A673 (cell line): ENCODE measurements at places on chromosomes 3 and 15. TPM values are rescaled to one million over a fixed set of nuclear protein-coding genes. Genes with fewer than 3 reads are reported as not detected.

DNA sequence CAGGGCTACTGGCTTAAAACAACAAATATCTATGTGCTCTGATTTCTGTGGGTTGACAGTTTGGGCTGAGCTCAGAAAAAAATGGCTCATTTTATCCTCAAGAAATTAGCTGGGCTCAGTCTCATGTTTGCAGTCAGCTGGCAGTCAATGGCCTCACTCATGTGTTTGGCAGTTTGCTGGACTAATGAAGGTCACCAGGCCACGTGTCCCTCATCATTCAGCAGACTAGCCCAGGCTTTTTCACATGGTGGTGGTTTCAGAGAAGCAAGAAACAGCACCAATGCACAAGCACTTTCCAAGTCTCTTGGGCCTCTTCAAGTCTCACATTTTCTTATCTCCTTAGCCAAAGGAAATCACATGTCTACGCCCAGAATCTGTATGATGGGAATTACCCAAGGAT lies 478.3 kb upstream of the PPP2R3A start:
- H3K27me3 ChIP-seq: peaks cover 9% of the 10 kb centered on the region
- no peaks in the 10 kb centered on the region for H3K4me1 ChIP-seq
- no peak overlapping the region for H3K4me3 ChIP-seq
- H3K27ac ChIP-seq: no peak overlapping the region

GRCh38 chr3:123198372-123198771 lies 3.4 kb upstream of the SEC22A start:
- H3K4me3 ChIP-seq: no peak overlapping the region
- peaks cover 7% of the 10 kb centered on the region for H3K4me1 ChIP-seq
- H3K27me3 ChIP-seq: no peaks in the 10 kb centered on the region
- no peak for DNase-seq
- H3K27ac ChIP-seq: no peak overlapping the region
- no peaks in the 10 kb centered on the region for H3K36me3 ChIP-seq

GRCh38 chr3:126445506-126445905 lies 30.2 kb downstream of the ZXDC start:
- DNase-seq: no peak
- H3K4me3 ChIP-seq: no peak overlapping the region
- H3K27me3 ChIP-seq: no peaks in the 10 kb centered on the region
- no peak overlapping the region for H3K27ac ChIP-seq

DNA sequence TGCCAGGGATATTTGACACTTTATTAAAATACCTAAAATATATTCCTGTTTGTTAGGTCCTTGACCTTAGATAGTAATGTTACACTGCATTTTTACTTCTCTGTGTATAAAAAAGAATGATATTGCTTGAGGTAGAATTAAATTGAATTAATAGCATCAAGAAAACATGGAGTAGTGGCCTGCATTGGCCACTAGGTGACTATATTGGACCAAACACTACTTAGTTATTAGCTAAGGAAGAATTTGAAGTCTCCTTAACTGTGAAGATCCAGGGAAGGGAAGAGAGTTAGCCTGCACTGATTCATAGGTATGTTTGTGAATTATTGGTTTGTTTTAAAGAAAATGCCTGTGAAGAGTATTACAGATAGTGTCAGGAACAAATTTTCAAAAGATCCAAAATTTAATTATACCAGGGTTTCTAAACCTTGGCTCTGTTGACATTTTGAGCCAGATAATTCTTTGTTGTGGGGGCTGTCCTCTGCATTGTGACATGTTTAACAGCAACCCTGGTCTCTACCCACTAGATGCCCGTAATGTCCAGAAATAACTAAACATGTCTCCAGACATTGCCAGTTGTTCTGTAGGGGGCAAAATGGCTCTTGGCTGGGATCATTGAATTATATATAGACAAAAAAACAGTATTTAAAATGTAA lies 103.6 kb upstream of the THSD4 start:
- H3K4me1 ChIP-seq: no peaks in the 10 kb centered on the region
- DNase-seq: peak; percentile 45
- H3K36me3 ChIP-seq: no peaks in the 10 kb centered on the region
- H3K27me3 ChIP-seq: no peaks in the 10 kb centered on the region

GRCh38 chr3:170367797-170368196 lies 10.3 kb downstream of the SKIL start:
- no peak overlapping the region for H3K4me3 ChIP-seq
- no peak for DNase-seq
- no peak overlapping the region for H3K27ac ChIP-seq
- no peaks in the 10 kb centered on the region for H3K27me3 ChIP-seq

GRCh38 chr3:60957541-60957940 lies 293.7 kb downstream of the FHIT start:
- no peak overlapping the region for H3K4me3 ChIP-seq
- no peak for DNase-seq
- H3K27me3 ChIP-seq: no peaks in the 10 kb centered on the region
- no peak overlapping the region for H3K27ac ChIP-seq
- H3K4me1 ChIP-seq: no peaks in the 10 kb centered on the region
- no peaks in the 10 kb centered on the region for H3K36me3 ChIP-seq

DNA sequence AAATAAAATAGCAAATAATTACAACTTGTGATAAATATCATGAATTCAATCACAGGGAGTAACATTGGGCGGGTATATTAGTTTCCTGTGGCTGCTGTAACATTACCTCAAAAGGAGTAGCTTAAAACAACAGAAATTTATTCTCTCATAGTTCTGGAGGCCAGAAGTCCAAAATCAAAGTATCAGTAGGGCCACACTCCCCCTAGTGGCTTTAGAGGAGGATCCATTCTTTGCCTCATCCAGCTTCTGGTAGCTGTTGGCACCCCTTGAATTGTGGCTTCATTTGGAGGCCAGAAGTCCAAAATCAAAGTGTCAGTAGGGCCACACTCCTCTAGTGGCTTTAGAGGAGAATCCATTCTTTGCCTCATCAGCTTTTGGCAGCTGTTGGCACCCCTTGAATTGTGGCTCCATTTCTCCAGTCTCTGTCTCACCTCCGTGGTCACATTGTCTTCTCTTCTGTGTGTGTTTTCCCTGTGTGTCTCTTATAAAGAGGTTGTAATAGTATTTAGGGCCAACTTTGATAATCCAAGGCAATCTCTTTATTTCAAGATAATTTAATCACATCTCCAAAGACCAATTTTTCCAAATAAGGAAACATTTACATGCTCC lies 3.1 kb upstream of the CFAP20DC start:
- H3K4me3 ChIP-seq: no peak overlapping the region
- DNase-seq: peak; percentile 26
- H3K27me3 ChIP-seq: no peaks in the 10 kb centered on the region
- H3K36me3 ChIP-seq: no peaks in the 10 kb centered on the region
- no peaks in the 10 kb centered on the region for H3K4me1 ChIP-seq

DNA sequence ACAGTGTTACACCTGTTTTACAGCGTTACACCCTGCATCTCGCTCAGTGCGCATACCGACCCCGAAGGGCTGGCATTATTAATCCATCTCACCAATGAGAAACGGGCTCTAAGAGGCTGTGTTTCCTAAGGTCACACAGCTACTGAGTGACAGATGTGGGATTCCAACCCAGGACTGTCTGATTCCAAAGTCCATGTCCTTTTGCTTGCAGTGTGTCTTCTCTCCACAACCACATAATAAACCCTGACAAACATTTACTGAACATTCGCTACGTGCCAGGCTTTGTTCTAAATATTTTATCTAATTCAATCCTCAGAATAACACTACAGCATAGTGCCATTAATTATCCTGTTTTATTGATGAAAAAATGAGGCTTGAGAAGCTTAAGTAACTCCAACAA lies 79.1 kb downstream of the RAB11A start:
- no peaks in the 10 kb centered on the region for H3K4me1 ChIP-seq
- no peaks in the 10 kb centered on the region for H3K27me3 ChIP-seq
- no peaks in the 10 kb centered on the region for H3K36me3 ChIP-seq
- no peak for DNase-seq
- H3K27ac ChIP-seq: no peak overlapping the region
- no peak overlapping the region for H3K4me3 ChIP-seq

- H3K36me3 ChIP-seq: no peaks in the 10 kb centered on the region
- no peak overlapping the region for H3K4me3 ChIP-seq
- no peak overlapping the region for H3K27ac ChIP-seq
- H3K4me1 ChIP-seq: no peaks in the 10 kb centered on the region
These were observed 47.6 kb upstream of the PPP4R2 start for GRCh38 chr3:72949016-72949415.

DNA sequence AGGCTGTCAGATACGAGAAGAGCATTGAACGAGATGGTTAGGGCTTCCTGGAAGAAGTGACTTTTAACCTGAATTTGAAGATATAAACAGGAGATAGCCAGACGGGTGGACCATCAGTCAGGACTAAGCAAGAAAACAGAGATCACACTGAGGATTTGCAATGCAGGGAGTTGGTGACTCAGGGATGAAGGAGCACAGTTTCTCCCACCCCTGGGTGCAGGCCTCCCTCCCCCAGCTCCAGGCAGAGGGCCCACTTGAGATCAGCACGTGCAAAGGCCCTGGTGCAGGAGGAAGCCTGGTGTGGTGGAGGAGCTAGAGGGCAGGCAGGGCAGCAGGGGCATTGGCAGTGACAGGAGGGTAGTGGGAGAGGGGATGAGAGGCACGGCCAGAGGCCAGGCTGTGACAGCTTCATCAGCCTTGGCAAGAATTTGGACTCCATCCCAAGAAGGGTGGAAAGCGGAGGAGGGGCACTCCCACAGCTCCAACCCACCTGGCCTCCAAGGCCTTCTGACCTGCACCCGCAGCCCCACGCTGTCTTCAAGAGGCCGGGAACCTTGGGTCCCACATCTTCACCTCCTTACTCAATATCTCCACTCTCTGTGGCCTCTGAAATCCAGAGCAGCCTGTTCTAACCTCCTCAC lies 8.7 kb upstream of the PCSK6 start:
- no peaks in the 10 kb centered on the region for H3K4me1 ChIP-seq
- no peaks in the 10 kb centered on the region for H3K36me3 ChIP-seq

GRCh38 chr3:81624756-81625155 lies 136.7 kb downstream of the GBE1 start:
- no peaks in the 10 kb centered on the region for H3K27me3 ChIP-seq
- H3K4me1 ChIP-seq: no peaks in the 10 kb centered on the region
- no peaks in the 10 kb centered on the region for H3K36me3 ChIP-seq

DNA sequence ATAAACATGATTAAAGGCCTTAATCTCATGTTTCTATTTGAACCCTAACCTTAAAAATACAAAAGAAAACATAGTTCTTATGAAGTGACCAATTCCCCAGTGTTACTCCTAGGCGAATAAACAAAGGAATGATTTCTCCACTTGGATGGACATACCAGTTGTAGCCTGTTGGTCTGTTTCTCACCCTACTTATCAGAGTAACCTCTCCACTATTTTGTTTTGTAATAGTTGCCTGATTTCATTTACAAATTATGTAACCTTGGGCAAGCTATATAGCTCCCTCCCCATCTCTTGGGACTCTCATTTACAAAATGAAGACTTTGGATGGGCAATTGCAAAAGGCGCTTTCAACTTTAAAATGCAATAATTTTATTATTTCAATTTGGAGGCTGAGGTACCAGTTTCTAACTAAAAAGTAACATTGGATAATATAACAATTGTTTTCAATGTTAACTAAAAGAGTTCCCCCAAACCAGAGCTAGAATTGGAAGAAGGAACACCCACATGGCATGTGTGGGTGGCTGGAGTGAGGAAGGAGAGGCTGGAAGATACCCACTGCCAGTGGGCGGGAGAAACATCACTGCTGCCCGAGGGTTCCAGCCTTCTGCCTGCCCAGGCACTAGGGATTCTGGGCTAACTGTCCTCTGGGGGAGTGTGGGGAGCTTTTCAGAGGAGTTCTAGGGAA lies 74.2 kb downstream of the RFTN1 start:
- no peaks in the 10 kb centered on the region for H3K36me3 ChIP-seq
- no peaks in the 10 kb centered on the region for H3K4me1 ChIP-seq
- no peak overlapping the region for H3K4me3 ChIP-seq
- no peak for DNase-seq

GRCh38 chr3:190514413-190515153 lies 698 bp downstream of the IL1RAP start:
- no peaks in the 10 kb centered on the region for H3K27me3 ChIP-seq
- H3K4me1 ChIP-seq: peaks cover 39% of the 10 kb centered on the region
- peak overlapping the region; percentile 84 for H3K27ac ChIP-seq
- H3K36me3 ChIP-seq: peaks cover 31% of the 10 kb centered on the region

- no peak overlapping the region for H3K27ac ChIP-seq
- no peaks in the 10 kb centered on the region for H3K4me1 ChIP-seq
These were observed 23.5 kb upstream of the SQOR start for GRCh38 chr15:45611305-45611704.

DNA sequence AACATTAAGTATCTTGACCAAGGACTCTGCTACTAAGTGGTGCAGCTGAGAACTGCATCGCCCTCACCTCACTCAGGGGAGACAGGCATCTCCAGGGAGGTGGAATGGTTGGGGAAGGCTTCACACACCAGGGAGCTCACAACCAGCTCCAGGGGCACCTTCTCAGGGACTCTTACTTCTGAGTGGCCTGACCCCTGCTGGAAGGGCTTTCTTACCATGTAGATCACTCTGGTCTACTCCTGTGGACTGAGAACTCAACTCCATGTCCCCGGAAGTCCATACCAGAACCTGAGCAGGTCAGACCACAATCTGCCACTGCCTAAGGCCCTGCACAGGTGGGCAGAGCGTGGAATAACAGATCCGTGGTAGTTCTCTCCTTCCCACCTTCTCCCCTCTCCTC lies 140.5 kb downstream of the TLE3 start:
- no peak overlapping the region for H3K4me3 ChIP-seq
- H3K36me3 ChIP-seq: no peaks in the 10 kb centered on the region
- no peaks in the 10 kb centered on the region for H3K27me3 ChIP-seq
- H3K4me1 ChIP-seq: peaks cover 3% of the 10 kb centered on the region
- no peak overlapping the region for H3K27ac ChIP-seq

- H3K4me3 ChIP-seq: no peak overlapping the region
- H3K36me3 ChIP-seq: no peaks in the 10 kb centered on the region
- H3K27ac ChIP-seq: peak overlapping the region; percentile 55
- peaks cover 12% of the 10 kb centered on the region for H3K4me1 ChIP-seq
These were observed 197.5 kb downstream of the SOX2 start for GRCh38 chr3:181909241-181909640.

Gene RBP2
- not detected in 2 replicates for total RNA-seq

Gene TMEM40
- not detected in 2 replicates for total RNA-seq

Gene PSMD6
- 65.3 and 66.5 TPM in 2 replicates for total RNA-seq

Gene ULK3
- total RNA-seq: 53.3 and 58.3 TPM in 2 replicates

Gene SMCO1
- total RNA-seq: not detected in 2 replicates

Gene EXD1
- total RNA-seq: not detected in 2 replicates

Gene MEX3B
- total RNA-seq: 5.5 and 6.9 TPM in 2 replicates

Gene AGTR1
- total RNA-seq: not detected in 2 replicates

Gene PLSCR5
- total RNA-seq: not detected in 2 replicates

Gene ASB14
- not detected in 2 replicates for total RNA-seq

Gene SLC2A2
- total RNA-seq: not detected in 2 replicates
